CD4-positive, CD25-positive, alpha-beta regulatory T cell (primary cell): ENCODE measurements at places on chromosomes 6 and 20. TPM values are rescaled to one million over a fixed set of nuclear protein-coding genes. Genes with fewer than 3 reads are reported as not detected.

Gene OPN5
- not detected for polyA plus RNA-seq

Gene SLC32A1
- not detected for polyA plus RNA-seq

Gene PRR18
- not detected for polyA plus RNA-seq

Gene PXMP4
- polyA plus RNA-seq: 10.7 TPM

Gene MROH8
- polyA plus RNA-seq: 0.88 TPM

Gene PPIL6
- 0.24 TPM for polyA plus RNA-seq

GRCh38 chr6:54747955-54748354 is 98.6 kb upstream of the FAM83B start:
- no peak for DNase-seq

DNA sequence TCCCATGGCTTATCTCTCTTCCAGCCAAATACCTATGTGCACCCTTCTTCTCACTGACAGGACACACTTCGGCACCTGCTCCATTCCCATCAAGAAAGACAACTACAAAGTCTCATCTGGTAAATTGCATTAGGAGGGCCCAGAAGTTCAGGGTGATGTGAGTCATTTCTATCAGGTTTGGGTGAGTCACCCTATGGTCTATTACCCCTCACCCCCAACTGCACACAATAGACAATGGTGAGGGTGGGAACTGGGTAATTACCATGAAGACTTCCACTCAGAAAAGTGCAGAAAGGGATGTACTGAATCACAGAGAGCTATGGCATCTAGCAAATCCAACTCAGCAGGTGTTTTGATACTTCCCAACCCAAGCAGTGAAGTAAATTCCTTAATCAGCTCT is 54.8 kb downstream of the OPN5 start:
- DNase-seq: no peak

- no peak for DNase-seq
These were observed 21.7 kb downstream of the HIVEP1 start for GRCh38 chr6:12033770-12034169.

GRCh38 chr6:76593668-76594067 is 521.2 kb upstream of the IMPG1 start:
- DNase-seq: no peak

- DNase-seq: no peak
These were observed 69.2 kb upstream of the DUSP22 start for GRCh38 chr6:223136-223535.

DNA sequence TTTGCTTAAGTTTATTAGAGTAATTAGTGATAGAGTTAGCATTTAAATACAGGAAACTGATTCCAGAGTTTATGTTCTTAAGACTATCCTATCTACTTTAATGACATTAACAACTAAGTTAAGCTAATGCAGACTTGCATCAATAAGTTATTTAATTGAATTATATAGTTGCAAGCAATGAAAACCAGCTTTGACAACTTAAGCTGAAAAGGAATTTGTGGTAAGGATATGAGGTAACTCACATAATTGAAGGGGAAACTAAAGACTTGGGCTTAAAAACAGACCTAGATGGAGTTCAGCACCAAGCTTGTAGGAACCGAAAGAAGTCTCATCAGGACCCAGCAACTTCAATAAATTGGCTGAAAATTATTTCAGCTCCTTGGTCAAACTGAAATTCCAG is 222.3 kb downstream of the IBTK start:
- no peak for DNase-seq

GRCh38 chr20:40949346-40949745 is 79.3 kb upstream of the TOP1 start:
- no peak for DNase-seq

GRCh38 chr6:38603966-38604365 is 35.8 kb downstream of the BTBD9 start:
- DNase-seq: no peak

- no peak for DNase-seq
These were observed 259.2 kb downstream of the PRKN start for GRCh38 chr6:162468326-162468725.
